Fibroblast of the aortic adventitia (primary cell): ENCODE measurements at places on chromosomes 6 and 20. TPM values are rescaled to one million over a fixed set of nuclear protein-coding genes. Genes with fewer than 3 reads are reported as not detected.

DNA sequence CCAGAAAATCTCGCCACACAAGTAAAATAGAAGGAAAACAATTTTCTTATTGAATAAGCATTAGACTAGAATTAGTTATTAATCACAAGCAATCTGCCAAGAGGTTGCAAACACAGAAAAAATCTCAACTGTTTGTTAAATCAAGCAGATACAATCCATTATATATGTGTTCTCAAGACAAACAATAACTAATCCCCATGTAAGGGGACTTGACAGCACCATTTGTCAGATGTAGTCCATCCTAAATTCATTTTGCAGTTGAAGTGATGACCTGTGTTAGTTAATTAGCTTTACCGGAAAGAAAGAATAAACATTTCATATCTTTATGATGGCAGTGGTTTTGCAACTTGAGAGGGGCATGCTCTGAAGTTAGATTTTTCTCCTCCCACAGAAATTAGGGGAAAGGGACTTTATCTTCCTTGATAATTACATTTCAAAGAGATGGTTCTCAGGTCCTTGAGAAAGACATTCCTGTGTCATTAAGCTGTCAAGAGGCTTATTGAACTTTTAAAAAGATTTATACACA is 1588.0 kb downstream of the GRIK2 start:
- no peak for DNase-seq

DNA sequence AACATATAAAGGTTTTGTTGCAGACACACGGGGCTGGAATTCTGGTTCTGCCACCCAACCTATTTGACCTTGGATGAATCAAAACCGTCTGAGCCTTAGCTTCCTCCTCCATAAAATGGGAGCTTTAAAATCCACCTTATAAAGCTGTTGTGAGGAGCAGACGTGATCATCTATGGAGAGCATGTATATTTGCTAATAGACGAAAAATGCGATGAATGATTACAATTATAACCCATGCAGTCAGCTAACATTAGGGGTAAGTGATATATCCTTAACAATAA is 586 bp upstream of the NUP153 start:
- no peak for DNase-seq

ZNF292 gene
- 34.7 and 42.6 TPM in 2 replicates for total RNA-seq

DNA sequence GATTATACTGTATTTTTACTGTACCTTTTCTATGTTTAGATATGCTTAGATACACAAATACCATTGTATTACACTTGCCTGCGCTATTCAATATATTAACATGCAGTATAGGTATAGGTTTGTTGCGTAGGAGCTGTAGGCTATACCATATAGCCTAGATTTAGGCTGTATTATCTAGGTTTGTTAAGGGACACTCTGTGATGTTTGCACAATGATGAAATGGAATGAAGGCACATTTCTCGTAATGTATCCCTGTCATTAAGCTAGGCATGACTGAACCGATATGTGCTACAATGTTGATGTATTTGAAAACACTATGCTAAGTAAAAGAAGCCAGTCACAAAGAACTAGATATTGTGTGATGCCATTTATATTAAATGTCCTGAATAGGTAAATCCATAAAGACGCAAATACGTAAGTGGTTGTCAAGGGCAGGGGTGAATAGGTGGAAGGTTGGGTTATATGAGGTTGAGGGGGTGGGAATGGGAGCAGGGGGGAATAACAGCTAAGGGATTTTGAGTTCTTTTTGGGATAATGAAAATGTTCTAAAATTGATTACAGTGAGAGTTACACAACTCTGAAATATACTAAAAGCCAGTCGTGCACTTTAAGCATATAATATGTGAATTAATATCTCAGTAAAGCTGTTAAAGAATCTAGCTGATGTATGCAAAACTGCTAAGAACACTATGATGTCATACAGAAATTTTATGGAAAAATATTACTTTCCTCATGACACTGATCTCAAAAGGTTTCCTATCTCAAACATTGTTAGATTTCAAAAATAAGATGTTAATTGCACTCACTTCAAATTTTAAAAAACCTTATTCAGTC is 97.4 kb downstream of the NCOA3 start:
- DNase-seq, result no peak

DNA sequence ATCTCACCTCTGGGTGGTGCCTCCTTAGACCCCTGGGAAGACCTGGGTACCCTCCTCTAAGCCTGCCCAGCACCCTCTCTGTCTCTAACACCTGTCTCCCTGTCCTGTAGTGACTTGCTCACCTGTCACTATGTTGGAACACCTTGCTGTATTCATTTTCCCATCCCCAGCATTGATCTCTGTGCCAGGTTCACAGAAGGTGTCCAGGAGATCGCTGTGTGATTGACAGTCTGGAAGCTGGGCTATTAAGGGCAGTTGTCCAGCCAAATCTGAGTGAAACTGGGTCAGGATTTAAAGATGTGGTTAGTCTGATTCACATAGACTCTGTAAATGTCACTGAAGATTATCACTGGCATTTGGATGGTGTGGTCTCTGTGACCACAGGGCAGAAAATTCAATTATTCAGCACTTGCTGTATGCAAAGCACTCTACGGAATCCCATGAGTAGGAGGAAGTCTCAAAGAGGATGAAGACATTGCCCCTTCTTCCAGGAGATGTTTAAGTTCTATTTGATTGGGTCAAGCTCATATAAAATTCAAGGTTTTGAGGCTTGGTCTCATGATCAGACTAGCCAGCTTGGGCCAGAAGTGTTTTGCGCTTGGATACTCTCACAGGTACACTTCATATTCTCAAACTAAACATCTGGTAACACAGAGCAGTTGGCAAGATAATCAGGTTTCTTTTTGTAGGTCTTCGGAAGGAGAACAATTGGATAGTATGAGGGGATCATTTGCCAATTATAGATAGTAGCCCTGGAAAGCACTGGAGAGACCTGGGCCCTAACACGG is 57.8 kb upstream of the TAGAP start:
- DNase-seq, result no peak

SLC13A3 gene
- 3.0 and 4.2 TPM in 2 replicates for total RNA-seq

GJA10 gene
- not detected in 2 replicates for total RNA-seq

SASH1 gene
- 59.5 and 60.2 TPM in 2 replicates for total RNA-seq

FUT9 gene
- under 0.01 TPM in 1 of 2 replicates, not detected in the other for total RNA-seq

ESR1 gene
- 2.7 and 3.4 TPM in 2 replicates for total RNA-seq

NUP153 gene
- 18.4 and 47.5 TPM in 2 replicates for total RNA-seq

RFX6 gene
- total RNA-seq, result not detected in 2 replicates

DNA sequence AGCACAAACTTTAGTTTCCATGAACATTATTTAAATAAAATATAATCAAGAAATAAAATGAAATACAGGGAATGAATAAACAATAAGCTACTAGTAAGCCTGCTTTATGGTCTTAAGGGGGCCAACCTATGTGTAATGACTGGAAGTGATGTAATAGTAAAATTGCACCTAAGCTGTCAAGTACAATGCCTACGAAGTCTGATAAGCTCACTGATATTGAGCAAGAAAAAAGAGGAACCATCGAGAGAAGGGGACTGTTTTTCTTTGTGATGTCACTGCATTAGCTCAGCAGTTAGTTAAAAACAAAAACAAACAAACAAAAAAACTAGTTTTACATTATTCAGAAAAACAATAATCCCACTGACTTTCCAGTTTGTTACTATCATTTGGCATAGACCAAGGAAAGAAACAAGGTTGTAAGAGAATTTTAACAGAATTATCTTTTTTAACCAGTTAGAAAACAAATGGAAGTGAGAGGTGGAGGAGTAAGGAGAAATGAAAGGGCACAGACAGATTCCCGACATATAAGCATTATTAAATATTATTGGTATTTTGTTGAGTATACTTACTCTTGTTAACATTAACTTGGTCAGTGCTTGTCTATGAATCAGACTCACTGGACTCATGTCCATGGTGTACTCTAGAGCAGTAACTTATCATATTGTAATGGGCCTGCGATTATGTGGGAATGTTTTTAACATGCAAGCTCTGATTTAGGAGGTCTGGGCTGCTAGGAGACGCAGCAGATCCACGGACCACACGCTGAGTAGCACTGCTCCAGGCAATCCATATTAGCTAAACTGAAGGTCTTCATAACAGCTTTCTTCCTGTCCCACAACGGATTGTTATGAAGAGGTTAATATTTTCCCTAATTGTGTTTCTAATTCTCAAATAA is 99.6 kb upstream of the HMGCLL1 start:
- no peak for DNase-seq
